ENCODE measurements at places on chromosomes 16 and 17.

DNA sequence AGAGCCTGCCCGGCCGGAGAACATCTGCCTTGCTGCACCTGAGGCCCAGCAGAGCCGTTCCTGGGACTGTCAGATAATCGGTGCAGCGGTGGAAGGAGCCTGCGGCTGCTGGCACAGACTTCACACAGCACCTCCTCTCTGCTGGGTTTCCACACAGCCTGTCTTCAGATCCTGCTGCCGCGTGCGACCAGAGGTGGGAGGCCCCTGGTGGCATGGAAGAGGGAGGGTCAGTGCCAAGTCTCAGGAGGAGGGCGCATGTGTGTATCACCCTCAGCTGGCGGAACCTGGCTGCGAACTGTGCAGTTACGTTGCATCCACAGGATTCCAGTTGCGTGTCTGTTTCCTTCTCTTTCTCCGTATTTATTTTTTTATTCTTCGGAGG lies 3.3 kb downstream of the CDK5R1 start:
- DNase-seq, result no peak

DNA sequence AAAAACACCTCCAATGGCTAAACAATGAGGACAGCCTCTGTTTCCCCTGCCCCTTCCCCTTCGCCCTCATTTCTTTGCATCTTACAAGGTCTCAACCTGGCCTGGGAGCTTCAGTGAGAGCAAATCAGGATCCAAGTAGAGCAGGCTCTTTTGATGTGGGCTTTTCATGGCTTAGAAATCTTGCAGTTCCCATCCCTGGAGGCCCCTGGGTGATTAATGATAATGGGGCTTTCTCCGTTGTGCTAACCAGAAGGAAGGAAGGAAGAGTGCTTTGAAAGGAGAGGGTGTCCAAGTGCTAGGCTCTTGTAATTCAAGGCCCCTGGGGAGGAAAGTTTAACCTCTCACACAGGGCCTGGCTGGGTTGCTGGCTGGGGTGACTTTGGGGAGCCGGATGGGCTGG lies 18.5 kb upstream of the IRX3 start:
- DNase-seq, result no peak

- no peak for DNase-seq
These were observed 6.8 kb downstream of the RAB40C start for GRCh38 chr16:596736-597060.

- no peak for DNase-seq
These were observed 12.6 kb downstream of the NXPH3 start for GRCh38 chr17:49588312-49588711.

DNA sequence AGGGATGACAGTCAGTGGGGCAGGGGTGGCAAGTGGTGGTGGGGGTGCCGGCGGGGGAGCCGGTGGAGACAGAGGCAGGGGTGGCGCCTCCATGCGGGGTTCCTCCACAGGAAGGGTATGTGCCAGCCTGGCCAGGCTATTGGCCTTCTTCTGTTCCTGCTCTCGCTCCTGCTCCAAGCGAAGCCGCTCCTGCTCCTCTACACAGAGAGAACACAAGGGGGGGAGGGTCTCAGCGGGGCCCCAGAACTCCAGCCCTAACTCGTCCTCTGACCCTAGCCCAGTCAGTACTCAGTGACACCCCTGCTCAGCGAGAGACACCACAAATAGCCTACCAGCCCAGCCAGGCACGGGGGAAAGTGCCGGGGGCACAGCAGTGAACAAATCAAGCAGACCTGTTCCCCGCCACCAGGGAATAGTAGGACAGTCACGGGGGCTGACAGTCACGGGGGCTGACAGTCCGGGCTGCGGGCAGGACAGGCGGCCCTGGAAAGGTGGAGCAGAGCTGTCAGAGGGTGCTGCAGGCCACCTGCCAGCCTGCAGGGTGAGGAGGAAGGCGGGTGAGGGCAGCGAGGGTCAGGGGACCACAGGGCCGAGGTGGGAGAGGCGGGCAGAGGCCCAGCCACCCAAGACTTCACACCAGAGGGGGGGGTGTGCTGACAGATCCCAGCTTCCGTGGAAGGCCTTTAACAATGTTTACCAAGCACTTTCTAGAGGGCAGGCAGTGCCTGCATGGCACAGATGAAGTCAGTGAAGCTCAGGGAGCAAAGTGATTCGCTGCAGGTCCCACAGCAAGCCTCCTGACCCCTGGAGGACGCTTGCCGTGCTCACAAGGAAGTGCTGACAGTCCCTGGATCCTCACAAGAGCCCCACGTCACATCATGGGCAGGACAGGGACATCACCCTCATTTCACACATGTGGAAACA lies 5.3 kb downstream of the MNT start:
- DNase-seq, result no peak

- DNase-seq, result no peak
These were observed 1.2 kb upstream of the ZC3H18 start for GRCh38 chr16:88568710-88569613.

GRCh38 chr17:34713687-34714086 lies 134.3 kb downstream of the TMEM132E start:
- no peak for DNase-seq

GRCh38 chr17:76142039-76142584 lies 1.1 kb upstream of the FOXJ1 start:
- DNase-seq, result no peak

DNA sequence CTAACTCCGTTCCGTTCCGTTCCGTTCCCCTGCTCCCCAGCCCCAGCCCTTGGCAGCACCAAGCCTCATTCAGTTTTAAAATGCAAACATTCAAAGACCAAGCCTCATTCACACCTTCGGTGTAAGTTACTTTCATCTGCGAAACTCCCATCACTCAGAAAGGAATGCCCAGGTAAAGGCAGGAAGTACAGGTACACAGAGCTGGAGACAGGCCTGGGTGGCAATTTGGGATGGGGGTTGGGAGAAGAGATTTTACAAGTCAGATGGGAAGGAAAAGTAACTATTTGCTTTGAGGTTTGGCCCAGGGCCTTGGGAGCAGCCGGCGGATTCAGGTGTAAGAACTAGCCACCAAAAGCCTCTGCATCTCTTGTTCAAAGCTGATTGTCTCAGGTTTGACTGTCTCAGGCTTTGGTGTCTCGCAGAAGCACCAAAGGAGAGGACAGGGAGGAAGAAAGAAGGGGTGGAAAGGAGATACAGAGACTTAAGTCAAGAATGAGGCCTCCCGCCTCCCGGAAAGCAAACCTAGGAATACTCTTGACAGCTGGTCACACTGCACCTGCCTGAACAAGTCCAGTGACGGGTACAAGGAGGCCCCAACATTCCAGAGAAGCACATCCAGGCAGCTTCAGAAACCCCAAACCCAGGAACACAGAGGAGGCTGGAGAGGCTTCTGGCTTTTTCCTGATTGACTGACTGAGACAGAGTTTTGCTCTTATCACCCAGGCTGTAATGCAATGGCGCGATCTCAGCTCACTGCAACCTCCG lies 54.7 kb downstream of the NXN start:
- DNase-seq, result no peak

GRCh38 chr17:10739386-10739785 lies 9.6 kb upstream of the TMEM220 start:
- DNase-seq, result no peak

- no peak for DNase-seq
These were observed 376 bp upstream of the STAC2 start for GRCh38 chr17:39225959-39226683.

- no peak for DNase-seq
These were observed 14.2 kb upstream of the PIK3R5 start for GRCh38 chr17:8979715-8980114.

- no peak for DNase-seq
These were observed 109.9 kb upstream of the TBX2 start for GRCh38 chr17:61289408-61290385.

- no peak for DNase-seq
These were observed 4.4 kb downstream of the JUP start for GRCh38 chr17:41782142-41782541.

DNA sequence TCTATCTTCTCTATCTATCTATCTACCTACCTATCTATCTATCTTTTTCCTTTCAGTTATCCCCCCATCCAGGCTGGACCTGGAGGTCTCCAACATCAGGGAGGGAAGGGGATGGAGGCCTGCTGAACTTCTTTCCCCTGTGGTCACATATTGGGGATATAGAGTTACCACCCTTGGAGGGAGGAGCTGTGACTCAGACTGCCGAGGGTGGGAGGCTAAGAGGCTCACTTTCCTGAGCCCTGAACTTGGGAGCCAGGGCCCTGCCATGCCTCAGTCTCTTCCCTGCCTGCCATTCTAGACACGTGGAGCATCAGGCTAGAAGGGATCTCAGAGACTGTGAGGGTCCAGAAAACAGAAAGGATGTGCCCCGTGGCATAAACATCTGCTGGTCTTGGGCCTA lies 8.4 kb downstream of the LRRC3C start:
- DNase-seq, result no peak

DNA sequence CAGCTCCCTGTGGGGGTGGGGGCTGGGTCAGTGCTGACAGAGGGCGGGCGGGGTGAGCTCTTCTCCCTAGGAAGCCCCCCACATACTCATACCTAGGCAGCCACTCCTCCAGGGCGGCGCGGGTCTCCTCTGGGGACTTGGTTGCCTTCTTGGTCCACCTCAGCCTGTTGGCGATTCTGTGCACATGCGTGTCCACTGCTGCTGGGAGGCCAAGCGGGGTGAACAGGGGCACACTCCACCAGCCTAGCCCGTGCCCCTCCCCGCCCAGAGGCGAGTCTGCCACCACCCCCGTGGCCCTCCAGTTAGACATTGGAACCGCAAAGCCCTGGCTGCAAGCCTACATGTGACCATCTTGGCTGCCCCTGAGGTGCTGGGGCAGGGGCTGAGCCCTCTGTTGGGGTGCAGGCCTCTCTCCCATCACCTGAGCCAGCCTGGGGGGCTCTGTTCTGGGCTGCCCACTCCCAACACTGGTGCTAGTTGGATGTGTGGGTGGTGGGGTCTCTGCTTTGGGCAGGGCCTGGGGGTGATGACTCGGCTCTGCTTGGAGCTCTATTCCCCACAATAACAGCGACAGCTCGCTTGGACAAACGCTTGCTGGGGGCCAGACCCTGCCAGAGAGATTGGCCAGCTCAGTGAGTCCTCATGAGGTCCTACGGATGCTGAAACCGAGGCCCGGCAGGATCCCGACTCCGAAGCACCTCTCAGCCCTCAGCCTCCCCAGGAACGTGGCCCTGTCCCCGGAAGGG lies 7.4 kb downstream of the NTHL1 start:
- no peak for DNase-seq

- no peak for DNase-seq
These were observed 825 bp downstream of the METTL9 start for GRCh38 chr16:21600031-21600773.

- no peak for DNase-seq
These were observed 2.5 kb upstream of the CORO6 start for GRCh38 chr17:29625037-29625750.

GRCh38 chr16:55471448-55472097 lies 7.4 kb upstream of the MMP2 start:
- DNase-seq, result no peak

DNA sequence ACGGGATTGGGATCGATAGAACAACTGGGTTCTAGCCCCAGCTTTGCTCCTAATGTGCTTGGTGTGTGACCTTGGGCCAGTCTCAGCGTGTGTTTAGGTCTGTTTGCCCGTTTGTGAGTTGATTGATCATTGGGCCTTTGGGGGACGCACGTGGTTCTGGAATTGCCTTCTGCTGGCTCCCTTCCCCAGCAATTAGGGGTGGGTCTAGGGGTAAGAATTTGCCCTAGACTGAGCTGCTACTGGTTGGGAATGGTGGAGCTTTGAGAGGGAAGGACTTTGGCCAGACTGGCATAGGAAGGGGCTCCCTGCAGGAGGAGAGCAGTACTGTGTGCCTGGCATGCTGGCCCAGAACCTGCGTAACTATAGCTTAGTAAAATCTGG lies 1.5 kb downstream of the SPNS2 start:
- no peak for DNase-seq

DNA sequence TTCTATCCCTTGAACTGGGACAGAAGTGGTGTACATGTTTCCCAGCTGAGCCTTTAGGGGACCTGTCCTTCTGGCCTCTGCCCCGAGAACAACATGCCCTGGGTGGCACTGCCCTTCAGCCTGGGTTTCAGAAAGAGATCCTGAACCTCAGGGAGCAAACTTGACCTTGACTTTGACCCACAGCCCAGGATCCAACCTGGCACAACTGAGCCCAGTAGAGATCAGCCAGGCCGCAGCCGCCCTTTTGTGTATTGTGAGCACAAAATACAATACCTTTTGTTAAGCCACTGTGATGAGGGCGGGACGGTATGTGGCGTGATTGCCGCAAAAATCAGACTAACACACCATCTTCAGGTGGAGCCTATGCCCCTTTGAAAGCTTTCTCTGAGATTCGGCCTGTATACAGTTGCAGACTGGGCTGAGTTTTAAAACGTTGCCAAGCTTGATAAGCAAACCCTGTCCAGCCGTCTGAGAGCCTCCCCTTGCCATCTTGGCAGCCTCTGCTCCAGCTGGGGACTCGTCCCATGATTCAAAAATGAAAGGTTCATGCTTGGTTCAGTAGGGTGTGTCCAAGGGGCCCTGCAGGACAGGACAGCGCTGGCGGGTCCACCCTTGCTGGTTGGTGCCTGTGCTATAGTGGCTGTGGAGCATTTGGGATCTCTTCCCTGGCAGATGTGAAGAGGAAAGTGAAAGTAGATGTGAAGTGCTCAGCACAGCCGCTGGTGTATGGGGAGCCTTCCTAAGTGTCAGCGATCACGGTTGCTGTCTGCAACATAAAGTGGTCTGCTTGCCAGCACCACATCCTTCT lies 40.3 kb downstream of the FOXL1 start:
- no peak for DNase-seq

DNA sequence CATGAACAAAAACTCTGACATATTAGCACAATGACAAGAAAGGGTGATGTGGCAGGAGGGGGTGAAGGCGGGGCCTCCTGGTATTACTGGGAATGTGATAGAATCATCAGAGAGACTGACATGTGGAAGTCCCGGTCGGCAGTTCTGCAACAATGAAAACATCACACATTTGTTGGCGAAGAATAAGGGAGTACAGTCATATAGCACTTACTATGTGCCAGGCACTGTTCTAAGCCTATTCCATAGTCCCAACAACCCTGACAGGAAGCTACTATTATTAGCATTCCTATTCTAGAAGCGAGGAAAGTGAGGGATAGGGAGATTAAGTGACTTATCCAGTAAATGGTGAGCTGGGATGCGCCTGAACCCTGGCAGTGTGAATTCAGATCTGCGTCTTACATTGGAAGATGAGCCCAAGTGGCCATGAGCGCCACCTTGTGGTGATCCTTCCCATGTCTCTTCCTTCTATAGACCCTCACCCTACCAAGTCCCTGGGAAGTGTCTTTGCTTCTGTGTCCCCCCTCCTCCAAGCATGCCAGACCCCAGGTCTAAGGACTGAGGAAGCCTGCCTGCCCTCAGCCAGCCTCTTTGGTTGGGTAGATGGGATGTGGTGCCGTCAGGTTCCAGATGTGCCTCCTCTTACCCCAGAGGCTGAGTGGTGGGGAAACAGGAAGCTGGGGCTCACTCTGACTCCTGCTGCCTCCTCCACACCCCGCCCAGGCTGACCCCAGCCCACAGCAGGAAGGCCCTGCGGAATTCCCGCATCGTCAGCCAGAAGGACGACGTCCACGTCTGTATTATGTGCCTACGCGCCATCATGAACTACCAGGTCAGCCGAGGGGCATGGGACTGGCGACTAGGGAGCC lies 14.0 kb downstream of the FMNL1 start:
- peak; percentile 60 for DNase-seq

DNA sequence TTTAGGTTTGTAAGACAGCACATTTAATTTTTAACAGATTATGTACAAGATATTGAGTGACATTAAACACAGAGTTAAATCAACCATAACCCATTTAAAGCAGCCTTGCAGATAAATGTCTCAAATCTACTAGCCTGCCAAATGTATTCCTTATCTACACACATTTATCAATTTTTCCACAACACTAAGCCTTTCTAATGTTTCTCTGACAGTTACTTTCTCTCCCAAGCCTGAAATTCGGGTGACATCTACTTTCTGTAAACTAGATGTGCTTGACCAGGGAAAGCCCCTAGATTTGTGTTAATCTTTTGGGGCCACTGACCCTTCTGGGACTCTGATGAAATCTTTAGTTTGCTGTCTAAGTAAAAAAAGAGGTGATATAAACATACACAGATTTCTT lies 69.0 kb downstream of the CDH13 start:
- no peak for DNase-seq

All from T-cell (primary cell).